NCI-H446 (cell line): ENCODE measurements at places on chromosomes 11 and 22.
A peak's percentile ranks its signal among the peaks of the same experiment; 100 is the strongest.

DNA sequence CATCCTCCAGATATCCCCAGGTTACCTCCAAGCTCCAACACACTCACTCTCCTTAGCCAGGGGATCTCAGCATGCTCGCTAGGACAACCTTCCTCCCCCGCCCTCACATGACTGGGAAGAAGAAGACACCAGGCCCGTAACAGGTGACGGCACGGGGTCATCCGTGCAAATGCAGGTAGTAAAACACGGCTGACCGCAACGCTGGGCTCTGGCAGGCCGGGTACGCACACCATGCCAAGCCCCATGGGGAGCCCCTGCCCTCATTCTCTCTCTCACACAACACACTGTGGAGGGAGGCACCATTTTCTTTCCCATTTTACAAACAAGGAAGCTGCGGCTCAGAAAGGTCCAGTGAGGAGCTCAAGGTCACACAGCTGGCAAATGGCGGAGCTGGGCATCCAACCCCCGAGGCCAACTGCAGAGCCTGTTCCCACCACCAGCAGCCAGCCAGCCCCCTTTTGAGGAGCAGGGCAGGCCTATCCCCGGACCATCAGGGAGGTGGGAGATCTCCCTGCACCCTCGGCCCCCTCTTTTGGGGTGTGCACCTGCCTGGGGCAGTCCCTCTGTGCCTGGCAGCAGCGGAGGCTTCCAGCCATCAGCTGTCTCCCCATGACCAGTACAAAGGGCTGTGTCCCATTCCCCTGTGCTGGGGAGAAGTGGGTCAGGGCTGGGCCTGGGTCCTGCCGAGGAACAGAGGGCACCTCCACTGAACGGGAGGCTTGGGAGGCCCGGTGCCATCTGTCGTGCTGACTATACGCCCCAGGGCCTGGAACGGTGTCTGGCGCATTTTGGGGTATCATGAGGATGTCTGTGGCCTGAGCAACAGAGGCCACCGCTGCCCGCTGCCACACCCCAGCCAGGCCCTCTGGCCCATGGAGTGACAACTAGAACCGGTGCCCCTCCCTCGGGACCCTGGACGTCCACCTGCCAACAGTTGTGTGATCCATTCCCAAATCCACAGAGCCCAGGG, 280.9 kb downstream of the CTTN start:
- no peak for DNase-seq

GRCh38 chr11:25562417-25562816, 769.5 kb upstream of the ANO3 start:
- DNase-seq = no peak

GRCh38 chr11:43497144-43497543, 138.4 kb downstream of the TTC17 start:
- no peak for DNase-seq

GRCh38 chr11:17012712-17013547, 1.3 kb downstream of the PLEKHA7 start:
- DNase-seq = no peak

DNA sequence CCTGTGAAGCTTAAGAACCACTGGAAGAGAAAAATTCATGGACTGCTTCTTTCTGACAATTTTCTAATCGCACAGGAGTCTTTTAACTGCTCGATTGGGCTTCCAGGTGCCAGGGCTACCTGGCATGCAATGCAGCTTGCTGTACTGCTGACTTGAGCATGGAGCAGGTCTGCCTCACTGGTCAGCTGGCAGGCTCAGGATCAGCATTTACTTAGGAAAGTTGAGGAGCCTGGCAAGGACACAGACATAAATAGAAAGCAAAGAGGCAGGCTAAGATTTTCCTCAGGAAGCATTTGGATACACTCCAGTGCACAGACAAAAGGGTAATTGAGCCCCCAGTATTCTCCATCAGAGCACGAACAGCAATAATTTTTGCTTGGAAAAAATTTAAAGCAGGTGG, 163.5 kb downstream of the CSNK2A3 start:
- DNase-seq = no peak

DNA sequence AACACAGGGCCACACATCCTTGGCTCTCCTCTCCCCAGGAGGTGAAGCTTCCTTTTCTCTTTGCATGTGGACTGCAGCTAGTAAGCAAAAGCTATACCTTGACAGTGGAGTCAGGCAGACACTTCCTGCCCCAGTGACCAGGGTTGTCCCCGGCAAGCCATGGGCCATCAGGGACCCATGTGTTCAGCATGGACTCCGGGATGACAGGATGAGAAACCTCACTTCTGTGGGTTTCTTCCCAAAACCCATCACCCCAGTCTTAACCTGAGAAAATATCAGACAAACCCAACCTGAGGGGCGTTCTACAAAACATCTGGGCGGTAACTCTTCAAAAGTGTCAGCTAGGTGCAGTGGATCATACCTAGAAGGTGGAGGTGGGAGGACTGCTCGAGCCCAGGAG, 40.2 kb downstream of the GNB1L start:
- DNase-seq = no peak

- no peak for DNase-seq
These were observed 14.9 kb upstream of the ME3 start for GRCh38 chr11:86687185-86687778.

DNA sequence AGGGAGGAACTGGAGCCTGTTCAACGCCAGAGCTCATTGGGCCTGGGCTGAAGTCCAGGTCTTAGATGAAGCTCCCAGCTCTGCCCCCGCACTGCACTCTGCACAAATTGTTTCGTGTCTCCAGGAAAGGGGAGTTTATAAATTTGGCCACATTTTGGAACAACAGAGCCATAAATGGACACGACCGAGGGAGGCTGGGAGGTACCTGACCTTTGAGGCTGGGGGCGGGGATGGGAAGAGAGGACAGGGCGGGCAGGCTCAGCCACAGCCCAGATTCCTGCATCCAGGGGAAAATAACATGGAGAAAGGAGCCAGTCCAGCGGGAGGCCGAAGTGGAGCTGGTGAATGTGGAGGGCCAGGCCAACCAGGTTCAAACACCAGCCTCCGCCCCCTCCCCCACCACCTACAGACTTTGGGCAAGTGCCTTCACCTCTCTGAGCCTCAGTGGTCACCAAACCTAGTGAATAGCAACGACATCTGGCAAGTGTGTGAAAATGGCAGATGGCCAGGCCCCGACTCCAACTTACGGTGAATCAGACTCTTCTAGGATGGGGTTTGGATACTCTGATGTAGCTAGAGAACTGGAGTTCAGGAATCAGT, 36.8 kb upstream of the SMTN start:
- peak; percentile 20 for DNase-seq

DNA sequence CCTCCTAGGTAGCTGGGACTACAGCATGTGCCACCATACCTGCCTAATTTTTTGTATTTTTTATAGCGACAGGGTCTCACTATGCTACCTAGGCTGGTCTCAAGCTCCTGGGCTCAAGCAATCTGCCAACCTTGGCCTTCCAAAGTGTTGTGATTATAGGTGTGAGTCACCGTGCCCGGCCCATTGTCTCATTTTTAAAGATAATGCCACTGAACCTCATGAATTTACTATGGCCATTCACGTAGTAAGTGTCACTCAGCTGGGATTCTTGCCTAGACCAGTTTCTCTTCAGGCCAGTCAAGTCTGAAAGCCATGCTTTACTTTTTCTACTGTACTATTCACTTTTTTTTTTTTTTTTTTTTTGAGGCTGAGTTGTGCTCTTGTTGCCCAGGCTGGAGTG, 22.4 kb downstream of the DEPDC5 start:
- DNase-seq = no peak

DNA sequence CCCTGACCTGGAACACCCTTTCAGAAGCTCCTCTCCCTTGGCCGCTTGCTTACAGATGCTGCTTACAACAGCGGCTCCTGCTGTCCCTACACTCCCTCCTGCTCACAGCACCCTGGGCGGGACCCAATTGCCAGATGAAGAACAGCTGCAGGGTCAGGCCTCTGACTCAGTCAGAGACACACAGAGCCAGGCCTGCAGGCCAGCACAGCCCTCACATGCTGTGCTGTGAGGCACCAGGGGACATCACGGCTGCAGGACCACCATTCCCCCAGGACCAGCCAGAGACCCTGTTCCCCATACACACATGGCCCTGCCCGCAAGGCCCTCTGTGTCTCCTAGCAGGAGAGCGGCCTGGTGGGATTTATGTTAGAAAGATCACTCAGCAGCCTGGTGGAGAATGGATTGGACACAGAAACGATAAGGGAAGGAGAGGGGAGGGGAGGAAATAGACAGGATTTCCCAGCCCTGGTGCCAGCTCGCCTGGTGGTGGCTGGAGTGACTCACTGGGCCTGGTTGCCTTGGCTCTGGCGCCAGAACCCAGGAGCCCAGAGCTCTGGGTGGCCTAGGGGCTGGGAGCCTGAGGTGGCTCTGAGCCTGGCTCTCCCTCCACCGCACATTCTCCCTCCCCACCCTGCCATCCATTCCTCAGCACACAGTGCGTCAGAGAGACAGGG, 6.7 kb downstream of the CAPN5 start:
- no peak for DNase-seq

DNA sequence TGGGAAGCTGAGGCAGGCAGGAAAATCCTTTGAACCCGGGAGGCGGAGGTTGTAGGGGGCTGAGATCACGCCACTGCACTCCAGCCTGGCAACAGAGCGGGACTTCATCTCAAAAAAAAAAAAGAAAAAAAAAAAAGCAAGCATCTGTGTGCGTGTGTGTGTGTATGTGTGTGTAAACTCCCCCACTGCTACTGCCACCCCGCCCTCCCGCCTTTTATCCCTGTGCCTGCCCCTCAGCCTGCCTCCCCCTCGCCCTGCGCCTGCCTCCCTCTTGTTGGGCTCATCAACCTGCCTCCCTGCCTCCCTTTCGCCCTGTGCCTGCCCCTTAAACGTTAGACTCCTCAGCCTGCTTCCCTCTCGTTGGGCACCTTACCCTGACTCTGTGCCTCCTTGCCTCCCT, 18.0 kb downstream of the TMEM258 start:
- no peak for DNase-seq

DNA sequence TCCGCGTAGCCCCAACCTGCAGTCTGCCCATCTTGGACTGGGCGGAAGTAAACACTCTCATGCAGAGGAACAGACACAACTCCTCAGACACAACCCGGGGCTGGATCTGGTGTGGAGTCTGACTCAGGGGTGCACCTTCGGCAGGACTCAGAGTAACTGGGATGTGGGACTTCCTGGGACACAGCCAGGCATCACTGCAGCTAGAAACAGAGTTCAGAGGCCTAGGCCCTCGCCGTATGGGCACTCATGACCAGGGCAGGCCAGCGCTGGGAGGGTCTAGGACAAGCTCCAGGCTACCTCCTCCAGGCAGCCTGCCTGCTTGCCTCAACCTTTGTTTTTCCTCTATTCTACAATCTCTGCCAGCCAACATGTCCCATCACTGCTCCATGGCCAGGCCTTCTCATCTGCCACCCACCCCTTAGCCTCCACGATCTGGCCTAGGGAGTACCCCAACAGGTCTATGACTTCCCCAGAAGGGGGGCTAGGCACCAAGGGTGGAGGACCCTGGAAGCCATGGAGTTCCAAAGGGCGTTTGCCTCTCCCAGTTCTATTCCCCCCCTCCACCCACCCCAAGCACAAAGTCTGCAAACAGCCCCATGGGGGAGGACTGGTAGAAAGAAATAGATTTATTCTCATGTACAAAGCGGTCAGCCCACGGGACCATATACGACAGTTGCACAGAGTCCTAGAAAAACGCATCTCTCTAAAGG, 98.5 kb downstream of the PDE2A start:
- DNase-seq = no peak

DNA sequence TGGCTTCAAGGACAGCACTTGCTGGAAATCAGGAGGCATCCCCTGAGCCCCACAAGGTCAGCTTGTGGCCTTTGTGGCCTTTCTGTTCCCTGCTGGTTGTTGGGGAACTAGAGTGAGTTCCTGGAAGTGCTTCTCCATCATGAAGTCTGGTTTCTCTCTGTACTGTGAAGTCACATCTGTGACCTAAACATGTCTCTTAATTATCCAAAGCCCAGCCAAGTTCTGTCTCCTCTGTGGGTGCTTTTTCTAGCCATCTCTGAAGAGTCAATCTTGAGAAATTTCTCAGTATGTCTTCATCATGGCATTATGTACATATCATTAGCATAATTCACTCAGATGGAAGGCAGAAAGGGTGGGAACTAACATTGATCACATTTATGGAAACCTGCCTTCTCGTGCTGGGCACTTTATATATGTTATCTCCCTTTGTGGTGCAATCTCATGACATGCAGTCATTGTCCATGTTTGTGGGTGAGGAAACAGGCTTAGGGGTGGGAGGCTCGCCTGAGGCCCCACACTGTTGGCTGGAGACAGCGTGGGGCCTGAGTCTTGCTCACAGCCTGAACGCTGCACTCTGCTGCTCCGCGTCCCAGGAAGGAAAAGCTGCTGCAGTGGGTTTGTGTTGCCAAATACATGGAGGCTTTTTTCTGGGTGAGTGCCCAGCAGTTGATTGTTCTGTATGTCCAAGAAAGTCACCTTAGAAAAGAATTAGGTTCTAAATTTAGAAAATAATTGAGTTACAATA, 24.6 kb downstream of the IGHMBP2 start:
- no peak for DNase-seq

DNA sequence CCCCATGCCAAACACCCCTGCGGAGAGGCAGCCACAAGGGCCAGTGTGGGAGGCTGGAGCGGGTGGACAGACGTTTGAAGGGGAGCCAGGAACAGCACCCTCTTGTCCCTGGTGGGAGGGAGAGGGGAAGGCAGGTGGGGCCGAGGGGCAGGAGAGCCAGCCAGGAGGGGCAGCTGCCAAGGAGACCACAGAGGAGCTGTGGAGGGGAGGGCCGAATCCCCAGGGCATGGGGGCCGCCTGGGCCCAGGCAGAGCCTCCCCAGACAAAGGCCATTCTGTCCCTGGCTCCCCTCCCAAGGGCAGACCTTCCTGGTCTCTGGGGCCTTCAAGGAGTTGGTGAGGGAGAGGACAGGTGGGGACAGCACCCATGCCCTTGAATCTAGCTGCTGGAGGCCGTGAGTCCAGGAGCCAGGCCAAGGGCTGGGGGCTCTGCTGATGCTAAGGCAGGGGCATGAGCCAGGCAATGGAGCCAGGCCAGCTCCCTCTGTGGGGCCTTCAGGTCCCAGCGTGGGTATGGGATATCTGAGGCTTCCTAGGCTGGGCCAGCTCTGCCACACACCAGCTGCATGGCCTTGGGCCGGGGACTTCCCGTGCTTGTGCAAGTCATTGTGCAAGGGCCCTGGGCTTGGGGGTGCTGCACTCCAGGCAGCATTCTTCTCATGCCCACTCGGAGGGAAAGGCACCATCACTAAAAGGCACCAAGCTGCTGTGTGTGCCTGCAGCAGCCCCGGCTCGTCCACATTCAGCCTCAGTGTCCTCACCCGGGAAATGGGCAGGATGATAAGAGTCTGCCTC, 11.4 kb downstream of the EMID1 start:
- DNase-seq = no peak

- no peak for DNase-seq
These were observed 27.0 kb upstream of the SLC22A8 start for GRCh38 chr11:63042596-63042995.
